ENCODE measurements at places on chromosomes 3 and 15. TPM values are rescaled to one million over a fixed set of nuclear protein-coding genes. Genes with fewer than 3 reads are reported as not detected.

DNA sequence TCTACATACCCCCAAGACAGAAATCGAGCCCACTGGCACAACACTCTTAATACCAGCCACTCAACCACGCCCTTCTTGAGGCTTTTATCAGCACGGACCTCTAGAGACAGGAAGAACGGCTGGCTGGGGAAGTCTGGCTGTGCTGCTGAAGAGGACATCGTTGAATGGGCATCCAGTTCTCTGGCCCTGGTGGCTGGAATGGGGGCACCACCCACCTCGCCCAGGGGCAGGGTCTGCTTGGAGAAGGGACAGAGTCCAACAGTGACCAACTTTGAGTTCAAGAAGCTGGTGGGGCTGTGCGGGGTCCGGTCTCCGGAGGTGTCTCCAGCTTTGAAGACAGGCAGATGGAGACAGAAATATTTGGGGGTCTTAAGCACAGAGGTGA, 77.5 kb downstream of the ATP10A start:
- no peak for DNase-seq

Gene KIF7
- 0.95 TPM for total RNA-seq

DNA sequence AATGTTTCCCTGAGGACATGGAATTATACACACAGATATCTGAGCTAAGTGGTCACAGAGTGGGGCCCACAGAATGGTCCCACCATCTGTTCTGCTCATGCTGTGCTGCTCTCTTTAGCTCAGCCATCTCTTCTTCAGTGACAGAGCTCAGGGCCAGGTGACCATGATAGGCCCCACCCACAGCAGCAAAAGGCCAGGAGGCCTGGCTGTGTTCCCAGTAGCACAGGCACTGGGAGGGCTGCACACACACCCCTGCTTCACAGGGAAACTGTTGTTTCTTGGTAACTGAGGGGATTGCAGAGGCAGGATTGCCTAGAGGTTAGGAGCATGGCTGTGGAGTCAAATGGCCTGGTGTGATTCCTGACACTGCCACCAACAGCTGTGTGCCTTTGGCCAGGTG, 4.8 kb upstream of the FBXW12 start:
- no peak for DNase-seq

- no peak for DNase-seq
These were observed 49.9 kb upstream of the LPP start for GRCh38 chr3:188104050-188104449.

DNA sequence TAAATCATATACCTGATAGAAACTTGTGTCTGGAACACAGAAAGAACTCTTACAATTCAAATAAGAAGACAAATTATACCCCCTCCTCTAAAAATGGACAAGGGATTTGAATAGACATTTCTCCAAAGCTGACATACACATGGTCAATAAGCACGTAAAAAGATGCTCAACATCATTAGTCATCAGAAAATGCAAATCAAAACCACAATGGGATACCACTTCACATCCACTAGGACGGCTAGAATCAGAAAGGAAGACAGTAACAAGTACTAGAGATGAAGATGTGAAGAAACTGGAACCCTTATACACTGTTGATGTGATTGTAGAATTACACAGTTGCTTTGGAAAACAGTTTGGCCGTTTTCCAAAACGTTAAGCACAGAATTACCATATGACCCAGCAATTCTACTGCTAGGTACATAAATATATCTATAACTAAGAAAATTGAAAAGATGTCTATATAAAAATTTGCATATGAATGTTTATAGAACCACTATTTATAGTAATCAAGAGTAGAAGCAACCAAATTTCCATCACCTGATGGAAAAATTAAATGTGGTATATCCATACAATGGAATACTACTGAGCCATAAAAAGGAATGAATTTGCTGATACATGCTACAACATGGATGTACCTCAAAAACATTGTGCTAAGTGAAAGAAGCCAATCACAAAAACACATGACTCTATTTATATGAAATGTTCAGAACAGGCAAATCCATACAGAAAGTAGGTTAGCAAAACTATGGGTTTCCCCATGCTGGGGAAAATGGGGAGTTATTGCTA, 60.8 kb downstream of the GREM1 start:
- no peak for DNase-seq

Gene KLHL6
- 65.2 TPM for total RNA-seq

Gene ABHD5
- total RNA-seq = 11.4 TPM

Gene SLC12A1
- total RNA-seq = not detected

- DNase-seq = no peak
These were observed 10.8 kb upstream of the CCDC39 start for GRCh38 chr3:180690061-180690460.

Gene P2RY12
- not detected for total RNA-seq

Gene TIPARP
- 15.7 TPM for total RNA-seq

DNA sequence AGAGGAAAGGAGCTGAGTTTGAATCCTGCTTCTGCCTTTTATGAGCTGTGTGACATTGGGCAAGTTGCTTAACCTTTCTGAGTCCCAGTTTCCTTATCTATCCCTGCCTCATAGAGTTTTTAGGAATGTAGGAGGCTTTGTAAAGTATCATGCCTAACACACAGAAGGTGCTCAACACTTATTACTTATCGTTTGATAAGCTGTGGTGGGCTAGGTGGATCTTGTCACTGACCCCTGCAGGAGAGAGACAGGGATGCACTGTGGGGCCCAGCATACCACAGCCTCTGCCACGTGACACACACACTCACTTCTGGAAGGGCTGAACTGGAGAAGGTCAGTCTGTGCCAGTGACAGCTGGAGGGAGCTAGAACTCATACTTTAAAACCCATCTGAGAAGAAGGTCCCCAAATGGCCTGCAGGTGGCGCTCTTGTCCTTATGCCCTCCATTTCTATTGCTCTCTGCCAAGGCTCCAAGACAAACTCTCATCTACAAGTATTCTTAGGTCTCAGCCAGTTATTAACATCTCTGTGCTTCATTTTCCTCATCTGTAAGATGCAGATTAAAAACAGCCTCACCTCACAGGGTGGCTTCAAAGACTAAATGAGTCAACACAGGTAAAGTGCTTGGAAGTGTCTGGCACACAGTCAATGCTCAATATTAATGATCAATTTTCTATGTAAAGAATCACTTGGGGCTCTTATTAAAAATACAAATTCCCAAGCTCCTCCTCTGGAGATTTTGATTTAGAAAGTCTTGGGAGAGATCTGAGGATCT, 57.5 kb upstream of the HACD2 start:
- peak; percentile 77 for DNase-seq

DNA sequence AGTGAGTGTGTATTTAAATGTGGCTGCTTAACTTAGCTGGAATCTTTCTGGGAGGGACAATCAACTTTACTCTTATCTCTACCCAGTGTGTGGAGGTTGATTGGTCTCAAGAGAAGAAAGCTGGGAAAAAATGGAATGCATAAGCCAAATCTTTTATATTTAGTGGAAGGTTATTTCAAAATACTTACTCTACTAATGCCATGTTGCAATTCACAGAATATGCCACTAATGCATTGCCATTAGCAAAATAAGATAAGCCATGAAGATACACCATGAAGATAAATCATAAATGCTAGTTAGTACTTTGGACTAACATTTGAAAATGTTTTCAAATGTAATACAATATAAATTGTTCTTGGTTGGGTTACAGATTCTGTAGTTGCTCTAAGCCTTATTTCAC, 155.1 kb upstream of the LRRFIP2 start:
- no peak for DNase-seq

Gene TTC23
- total RNA-seq = 2.8 TPM

Gene PLSCR2
- not detected for total RNA-seq

DNA sequence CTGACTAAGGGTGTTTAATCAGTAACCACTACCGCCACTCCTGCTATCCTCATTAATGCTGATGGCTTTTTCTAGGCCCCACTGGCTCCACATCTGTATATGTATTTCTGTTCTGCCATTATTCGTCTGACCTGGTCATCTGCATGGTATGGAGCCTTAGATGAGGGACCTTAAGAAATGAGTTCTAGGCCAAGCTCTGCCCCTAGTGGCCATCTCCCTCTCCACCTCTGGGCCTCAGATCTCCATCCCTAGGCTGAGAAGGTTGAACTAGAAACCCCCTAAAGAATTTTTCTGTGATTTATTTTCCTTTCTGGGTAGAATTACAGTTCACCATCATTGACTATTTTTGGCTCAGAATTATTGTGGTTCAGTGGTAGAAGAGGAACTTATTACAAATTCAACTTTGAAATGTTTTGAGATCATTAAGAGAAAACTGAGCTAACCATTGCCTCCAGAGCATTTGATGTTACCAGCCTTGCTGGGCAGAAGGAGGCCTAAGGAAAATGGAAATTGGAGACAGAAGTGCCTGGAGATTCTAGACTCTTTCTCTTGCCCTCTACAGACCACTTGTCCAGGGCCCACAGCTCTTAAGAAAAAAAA, 325.2 kb upstream of the NR2E3 start:
- DNase-seq = no peak

- peak; percentile 78 for DNase-seq
These were observed 35.5 kb upstream of the PLCL2 start for GRCh38 chr3:16849229-16849628.

DNA sequence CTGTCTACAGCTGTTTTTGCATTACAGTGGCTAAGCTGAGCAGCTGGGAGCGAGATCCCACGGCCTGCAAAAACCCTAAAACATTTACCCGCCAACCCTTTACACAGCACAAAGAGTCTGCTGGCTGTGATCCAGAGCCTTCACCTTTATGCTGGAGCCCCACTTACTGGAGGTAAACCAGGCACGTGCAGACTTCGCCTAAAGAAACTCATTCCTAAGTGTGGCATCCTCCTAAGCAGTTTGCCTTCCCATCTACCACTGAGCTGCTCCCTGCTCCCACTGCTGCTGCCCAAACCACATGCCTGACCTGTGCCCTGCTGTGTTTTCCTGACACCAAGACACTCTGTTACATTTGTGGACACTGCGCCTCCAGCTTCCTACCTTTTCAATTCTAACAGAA, 53.0 kb downstream of the CHSY1 start:
- no peak for DNase-seq

- no peak for DNase-seq
These were observed 29.1 kb upstream of the RASA2 start for GRCh38 chr3:141457624-141458236.

- no peak for DNase-seq
These were observed 25.8 kb upstream of the CELF6 start for GRCh38 chr15:72345806-72346205.

DNA sequence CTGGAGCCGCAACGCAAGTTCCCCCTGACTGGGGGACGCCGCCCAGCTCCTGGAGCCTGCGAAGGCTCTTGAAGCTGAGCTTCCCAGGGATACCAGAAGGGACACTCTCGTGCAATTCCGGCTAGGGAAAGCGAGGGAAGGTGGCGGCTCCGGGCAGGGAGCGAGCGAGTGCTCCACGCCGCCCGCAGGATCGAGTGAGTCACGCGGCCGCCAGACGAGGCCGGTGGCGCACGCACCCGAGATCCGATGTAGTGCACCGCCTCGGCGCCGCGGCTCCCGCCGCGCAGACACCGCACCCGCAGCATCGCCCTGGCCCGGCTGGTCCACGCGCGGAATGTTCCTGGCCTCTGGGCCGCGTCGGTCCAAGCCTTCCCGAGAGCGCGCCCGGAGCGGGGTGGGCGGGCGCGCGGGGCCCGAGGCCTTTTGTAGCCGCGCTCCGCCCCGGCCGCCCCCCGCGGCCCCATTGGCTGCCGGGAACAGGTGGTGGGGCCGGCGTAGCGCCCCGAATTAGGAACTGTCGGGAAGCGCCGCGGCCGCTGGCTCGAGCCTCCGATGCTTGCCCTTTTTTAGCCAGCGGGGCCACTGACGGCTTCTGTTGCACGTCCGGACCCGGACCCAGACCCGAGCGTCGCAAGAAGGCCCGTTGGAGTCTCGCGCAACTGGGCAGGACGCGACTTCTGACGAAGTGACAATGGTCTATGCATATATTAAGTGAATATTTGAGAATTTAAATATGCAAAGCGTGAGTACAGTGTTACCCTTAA, at the start of gene GATM:
GATM (minus strand) TSS at position 396 of the 764 bp plus-strand sequence; CDS start at position 305, 91 bp downstream.
- peak; percentile 59 for DNase-seq

DNA sequence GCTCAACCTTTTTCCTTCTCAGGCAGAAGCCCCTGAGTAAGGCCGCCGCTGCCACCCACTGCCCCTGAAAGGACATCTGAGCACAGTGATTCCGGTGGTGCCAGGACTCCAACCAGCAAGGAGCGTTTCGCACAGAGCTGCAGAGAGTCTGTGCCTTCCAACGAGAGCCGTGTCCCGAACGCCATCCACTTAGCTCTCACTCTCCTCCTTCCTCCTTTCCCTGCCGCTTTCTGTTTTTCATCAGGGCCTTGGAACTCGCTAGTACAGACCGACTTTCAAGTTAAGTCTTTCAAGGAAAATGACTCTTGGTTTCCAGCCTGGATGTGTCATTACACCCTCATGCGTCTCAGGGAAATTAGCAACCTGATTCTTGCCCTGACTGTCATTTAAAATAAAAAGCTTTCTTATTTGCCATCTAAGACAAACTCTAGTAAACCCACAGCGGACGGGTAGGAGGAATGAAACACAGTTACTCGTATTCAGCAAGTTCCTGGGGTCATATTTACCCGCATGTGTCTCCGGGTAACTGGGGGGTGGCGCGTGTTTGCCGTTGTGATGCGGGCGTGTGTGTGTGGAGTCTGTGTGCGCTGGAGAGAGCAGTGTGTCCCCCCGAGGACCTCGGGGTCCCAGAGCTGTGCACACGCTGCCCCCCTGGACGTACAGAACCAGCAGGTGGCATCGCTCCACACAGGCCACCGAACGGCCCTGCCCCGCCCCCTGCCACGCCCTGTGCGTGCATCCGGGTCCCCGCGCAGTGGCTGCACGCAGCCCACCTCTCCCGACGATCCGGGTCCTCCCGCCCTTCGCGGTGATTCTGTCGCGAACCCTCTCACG, 30.4 kb upstream of the ALDH1A3 start:
- DNase-seq = peak; percentile 59

- DNase-seq = peak; percentile 60
These were observed 142.4 kb downstream of the ANXA2 start for GRCh38 chr15:60255390-60255789.

GRCh38 chr3:151205482-151205881, 2.5 kb upstream of the GPR171 start:
- no peak for DNase-seq

Gene TAMM41
- total RNA-seq = 25.5 TPM

Gene RPL39L
- 25.2 TPM for total RNA-seq

DNA sequence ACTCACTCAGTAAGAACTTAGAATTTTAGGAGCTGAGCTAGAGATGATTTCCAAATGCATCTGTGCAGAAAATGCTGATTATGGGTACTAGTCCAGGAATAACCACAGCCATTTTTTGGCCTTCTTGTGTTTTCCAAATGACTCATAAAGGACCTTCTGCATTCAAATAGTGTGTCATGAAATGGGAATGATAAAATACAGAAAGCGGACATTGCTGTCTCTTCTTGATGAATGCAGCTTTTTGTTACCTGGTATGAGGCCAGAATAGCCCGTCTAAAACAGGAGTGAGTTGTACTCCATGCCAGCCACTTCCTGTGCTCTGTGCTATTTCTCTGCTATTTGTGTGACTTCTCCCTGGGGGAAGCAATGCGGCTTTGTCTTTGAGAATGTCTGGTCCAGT, 20.5 kb upstream of the FRMD5 start:
- no peak for DNase-seq

Gene GPR156
- total RNA-seq = not detected

- no peak for DNase-seq
These were observed 25.6 kb upstream of the RHO start for GRCh38 chr3:129502641-129503408.

- DNase-seq = no peak
These were observed at the start of gene TM4SF4 for GRCh38 chr3:149474250-149474817. TSS of gene TM4SF4 (plus strand) at chr3:149474697. CDS start at chr3:149474878, 181 bp downstream.

Data from activated CD4-positive, alpha-beta memory T cell treated with anti-CD3 and anti-CD28 coated beads for 36 hours (primary cell).